ENCODE measurements at places on chromosomes 2 and 18.

DNA sequence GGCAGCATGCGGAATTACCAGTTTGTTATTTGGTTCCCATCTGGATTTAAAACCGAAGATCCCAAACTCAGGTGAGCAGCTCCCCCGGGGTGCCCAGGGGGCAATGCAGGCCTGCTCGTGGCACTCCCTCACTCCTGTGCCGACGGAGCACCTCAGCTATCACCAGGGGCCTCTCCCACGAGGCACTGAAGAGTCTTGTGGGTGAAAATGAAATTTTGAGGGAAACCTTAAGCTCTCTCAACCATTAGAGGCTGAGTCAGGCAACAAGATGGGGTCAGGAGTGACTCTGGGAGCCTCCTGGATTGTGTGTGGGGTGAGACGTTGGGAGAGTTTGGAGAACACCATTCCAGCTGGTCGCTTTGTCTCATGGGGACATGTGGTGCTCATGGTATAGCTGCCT is 189.0 kb downstream of the PRKCE start:
- no peak for DNase-seq

DNA sequence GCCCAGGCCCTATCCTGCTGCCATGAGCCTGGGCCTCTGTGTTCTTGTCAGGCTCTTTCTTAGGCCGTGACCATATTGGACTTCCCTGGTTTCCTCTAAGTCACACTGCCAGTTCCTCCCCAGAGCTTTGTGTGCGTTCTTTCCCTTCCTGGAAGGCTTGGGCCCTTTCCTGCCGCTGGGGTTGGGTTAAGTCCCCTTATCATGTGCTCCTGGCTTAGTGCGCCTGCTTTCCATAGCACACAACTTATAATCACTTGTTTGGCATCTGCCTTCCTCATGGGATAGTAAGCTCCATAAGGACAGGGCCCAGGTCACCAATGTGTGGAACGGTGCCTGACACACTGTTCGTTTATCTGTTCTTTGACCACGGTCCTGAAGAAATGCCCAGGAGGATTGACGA is 31.3 kb downstream of the NIFK start:
- no peak for DNase-seq

DNA sequence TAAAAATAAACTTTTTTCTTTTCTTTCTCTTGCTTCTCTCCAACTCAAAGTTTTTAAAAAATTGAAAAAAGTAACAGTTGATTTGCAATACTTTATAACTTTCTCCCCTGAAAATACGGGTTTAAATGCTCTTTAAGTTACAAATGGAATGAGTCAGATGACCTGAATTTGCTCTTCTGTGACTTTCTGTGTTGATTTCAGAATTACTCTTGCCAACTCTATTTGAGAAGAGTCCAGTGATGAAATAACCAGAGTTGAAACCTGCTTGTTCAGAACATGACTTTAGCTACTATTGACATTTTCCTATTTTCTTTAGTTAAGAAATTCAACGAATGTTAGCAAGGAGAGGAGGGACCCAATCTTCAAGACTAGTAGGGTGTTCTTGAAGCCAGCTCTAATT is 146.1 kb upstream of the ZSWIM2 start:
- DNase-seq: no peak

DNA sequence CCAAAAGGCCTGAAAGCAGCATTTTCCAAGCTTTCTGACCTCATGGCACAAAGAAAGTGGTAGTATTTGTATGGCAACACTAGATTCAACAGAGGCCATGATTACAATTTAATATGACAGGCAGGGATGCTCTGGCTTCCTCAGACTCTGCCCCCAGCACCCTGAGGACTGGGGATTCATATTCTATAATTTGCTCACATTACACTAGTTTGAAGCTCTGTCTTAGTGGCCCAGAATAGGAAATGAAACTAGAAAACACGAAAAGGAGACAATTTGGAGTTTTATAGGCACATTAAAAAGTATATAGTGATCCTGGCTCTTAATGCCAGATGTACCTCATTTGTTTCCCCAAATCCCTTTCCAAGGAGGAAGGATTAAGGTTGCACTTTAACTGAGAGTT is 173.0 kb upstream of the STK17B start:
- DNase-seq: no peak

DNA sequence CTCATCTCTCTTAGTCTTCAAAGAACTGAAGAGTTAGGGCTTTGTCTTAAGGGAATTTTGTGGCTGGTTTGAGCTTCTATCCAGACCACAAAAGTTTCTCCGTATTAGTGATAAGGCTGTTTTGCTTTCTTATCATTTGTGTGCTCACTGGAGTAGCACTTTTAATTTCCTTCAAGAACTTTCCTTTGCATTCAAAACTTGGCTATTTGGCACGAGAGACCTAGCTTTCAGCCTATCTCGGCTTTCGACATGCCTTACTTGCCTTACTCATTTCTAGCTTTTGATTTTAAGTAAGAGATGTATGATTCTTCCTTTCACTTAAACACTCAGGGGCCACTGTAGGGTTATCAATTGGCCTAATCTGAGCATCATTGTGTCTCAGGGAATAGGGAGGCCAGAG is 29.9 kb downstream of the HDHD2 start:
- no peak for DNase-seq
